ENCODE measurements at places on chromosomes 7 and 10.

- DNase-seq: no peak
These were observed 116.2 kb downstream of the PARP12 start for GRCh38 chr7:139946533-139946932.

DNA sequence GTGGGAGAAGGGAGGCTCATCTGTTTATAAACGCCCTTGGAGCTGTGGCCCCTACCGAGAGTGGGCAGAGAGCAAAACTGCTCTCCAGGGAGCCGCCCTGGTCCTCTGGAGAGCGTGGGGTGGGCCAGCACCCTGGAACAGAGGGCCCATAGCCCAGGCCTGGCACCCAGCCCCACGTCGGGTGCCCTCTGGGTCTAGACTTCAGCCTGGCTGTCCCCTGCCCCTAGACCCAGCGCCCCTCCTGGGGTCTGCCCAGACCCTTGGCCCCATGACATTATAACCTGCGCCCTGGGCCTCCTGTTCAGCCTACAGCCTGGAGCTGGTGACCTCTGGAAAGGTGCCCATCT is 24.7 kb downstream of the GET4 start:
- DNase-seq: no peak

DNA sequence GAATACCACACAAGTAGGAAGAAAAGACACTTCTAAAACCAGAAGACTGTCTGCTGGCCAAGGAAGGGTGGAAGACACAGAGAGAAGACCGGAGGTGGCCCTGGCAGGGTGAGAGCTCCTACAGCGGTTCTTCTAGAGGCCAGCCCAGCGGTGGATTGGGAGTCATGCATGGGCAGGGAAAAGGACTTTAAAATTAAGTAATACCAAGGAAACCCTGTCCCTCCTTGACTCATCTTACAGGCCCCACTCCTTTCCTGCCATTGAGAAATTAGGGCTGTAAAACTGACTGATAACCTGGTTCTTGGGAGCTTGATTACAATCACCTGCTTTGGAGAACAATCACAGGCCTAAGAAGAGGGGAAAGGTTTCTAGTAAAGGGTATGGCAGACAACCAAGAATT is 16.1 kb downstream of the CALML3 start:
- no peak for DNase-seq

GRCh38 chr7:32293833-32294232 is 196.3 kb downstream of the LSM5 start:
- DNase-seq: no peak

DNA sequence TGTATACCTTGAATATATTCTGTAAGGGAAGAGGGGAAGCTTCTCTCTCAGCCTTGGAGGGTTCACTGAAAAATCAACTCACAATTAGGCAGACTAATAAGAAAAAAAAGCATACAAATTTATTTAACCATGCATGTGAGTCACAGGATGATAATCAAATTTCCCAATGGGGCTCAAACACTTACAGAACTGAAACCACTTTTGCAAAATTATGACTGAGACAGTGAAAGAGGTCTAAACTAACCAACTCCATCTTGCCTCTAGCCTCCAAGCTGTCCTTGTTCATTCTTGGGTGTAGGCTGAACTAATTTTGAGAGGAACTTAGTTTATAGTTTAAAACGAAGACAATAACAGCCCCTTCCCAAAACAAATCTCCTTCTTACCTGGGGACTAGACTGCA is 618.3 kb upstream of the AUTS2 start:
- no peak for DNase-seq

GRCh38 chr7:132030086-132030568 is 473.7 kb upstream of the PODXL start:
- no peak for DNase-seq

DNA sequence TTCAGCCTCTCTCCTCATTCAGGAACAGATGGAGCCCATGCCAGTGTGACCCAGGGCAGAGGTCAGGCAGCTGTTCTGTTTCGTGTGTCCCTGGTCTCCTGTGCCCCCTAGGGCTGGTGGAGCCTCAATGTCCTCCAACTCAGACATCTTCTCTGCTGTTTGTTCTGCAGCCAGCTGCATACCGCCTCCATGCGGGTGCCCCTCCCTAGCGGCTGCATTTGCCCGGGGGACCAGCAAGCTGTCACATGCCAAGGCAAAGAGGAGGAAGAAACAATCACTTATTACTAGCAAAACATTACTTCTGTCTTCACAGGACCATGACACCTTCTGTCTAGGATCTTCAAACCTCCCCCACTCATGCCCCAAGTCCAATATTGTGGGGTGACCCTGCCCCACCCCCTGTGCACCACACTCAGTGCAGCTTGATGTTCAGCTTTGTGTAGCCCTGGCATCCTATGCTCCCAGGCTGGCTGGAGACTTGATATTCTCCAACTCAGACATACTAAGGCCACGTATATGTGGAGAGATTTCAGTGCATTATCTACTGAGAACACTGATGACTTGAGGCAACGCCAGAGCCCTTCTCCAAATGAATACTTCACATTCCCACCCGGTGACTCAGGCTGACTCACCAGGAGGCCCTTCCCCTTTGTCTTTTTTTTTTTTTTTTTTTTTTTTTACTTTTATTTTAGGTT is 188.9 kb downstream of the SKIDA1 start:
- peak; percentile 94 for DNase-seq

GRCh38 chr7:125773113-125773785 is 843.6 kb upstream of the POT1 start:
- DNase-seq: no peak

GRCh38 chr10:103479135-103479534 is at the start of gene CALHM3:
Gene CALHM3 (minus strand): TSS chr10:103479240. CDS start chr10:103479032, 208 bp downstream.
- no peak for DNase-seq

DNA sequence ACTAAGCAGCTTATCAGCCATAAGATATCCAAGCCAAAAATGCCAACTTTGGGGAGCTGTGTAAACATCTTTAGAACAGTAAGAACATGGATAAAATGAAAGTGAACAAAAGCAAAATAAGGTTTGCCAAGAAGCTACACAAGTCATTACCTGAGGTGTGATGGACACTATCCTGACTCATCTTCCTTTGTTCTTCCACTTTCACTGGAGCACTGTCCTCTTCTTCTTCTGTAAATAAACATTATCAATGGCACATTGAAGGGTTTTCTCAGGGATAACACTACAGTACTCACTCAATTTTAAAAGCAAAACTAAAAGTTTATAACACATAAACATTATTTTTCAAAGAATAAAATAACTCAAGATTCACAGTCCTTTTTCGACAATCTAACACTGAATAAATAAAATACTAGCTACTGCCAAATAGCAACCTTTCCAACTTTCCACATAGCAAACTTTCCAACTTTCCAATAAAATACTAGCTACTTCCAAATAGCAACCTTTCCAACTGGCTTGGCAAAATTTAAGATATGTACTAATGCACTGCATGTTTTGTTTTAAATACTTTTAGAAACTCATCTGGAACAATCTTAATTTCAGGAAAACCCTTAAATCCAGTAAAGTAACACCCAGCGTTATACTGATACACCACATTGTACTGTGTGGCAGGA is 174.1 kb downstream of the SKAP2 start:
- no peak for DNase-seq

DNA sequence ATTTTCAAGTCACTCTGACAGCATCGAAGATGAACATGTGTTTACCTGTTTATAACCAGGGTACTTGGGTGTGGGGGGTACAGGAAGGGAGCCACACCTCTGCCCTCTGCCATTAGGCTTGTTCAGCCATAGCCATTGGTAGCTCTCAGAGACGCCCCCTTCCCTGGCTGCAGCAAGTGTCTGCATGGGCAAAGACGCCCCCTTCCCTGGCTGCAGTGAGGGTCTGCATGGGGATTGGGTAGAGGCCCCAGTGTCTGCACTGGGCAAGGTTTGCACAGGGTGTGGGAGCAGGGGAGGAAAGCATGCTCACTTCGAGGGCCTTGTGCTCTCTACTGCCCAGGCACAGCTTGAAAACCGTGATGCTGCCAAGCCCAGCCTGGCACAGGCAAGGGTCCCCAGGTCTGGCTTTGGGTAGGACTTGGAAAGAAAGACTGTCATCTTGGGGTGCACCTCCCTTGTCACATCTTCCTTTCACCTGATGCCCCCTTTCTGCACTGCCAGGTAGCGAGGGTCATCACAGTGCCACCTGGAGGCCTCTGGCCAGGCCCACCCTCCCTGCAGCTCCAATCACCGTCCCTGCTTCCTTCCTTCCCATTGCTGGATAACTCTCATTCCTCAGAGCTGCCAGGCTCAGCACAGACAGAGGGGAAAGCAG is 3.7 kb downstream of the TMEM225B start:
- DNase-seq: no peak

- DNase-seq: peak; percentile 24
These were observed 132.4 kb downstream of the SORCS1 start for GRCh38 chr10:107031931-107032699.

DNA sequence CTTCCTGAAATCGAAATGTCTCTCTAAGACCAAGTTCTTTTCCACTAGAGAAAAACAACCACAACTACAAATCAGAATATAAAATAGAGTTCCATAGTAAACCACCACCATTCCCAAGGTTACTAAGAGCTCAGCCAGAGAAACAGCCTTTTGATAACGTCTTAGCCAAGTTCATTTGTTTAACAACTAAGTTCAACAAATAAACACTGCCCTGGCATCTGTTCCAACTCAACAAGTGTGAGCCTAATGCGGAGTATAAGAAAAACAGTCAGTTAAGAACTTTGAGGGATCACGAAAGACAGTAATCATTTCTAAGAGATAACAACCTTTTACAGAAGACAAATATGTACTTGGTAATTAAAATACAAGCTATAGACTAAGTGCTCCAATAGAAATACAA is 77.3 kb downstream of the CALD1 start:
- DNase-seq: no peak

DNA sequence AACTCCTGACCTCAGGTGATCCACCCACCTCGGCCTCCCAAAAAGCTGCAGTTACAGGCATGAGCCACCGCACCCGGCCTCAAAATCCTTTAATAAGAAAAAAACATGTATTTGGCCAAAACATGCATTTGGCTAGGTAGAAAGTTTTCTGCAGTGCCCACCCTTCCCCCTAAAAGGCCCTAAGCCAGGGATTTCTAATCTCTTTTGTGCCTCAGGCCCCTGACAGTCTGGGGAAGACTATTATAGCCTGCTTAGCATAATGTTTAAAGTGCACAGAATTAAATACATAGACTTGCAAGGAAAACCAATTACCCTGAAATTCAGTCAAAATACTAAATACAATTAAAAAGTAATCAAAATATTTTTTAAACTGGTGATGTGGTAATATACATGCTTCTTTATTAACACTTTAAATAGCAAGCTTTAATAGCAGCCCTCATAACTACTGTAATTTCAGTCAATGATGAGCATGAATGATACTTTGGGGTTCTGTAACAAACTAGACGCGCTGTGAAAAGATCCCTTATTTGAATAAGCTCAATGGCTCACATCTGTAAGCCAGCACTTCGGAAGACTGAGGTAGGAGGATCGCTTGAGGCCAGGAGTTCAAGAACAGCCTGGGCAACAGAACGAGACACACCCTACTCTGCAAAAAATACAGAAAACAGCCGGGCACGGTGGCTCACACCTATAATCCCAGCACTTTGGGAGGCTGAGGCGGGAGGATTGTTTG is 29.9 kb downstream of the SPDYE6 start:
- DNase-seq: no peak

- no peak for DNase-seq
These were observed 30.3 kb downstream of the ARID5B start for GRCh38 chr10:61931620-61932332.
